ENCODE measurements at places on chromosomes 4 and X.

- no peak for DNase-seq
Measured at GRCh38 chr4:97411356-97411755, 731.9 kb downstream of the STPG2 start.

DNA sequence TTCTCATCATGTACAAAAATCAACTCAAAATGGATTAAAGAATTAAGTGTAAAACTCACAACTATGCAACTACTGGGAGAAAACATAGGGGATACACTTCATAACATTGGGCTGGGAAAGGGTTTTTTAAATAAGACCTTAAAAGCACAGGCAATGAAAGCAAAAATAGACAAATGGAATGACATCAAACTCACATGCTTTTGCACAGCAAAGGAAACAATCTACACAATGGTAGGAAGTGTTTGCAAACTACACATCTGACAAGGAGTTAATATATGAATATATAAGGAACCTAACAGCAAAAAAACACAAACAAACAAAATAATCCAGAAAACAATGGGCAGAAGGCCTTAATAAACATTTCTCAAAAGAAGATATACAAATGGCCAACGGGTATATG, 57.9 kb downstream of the FREM3 start:
- DNase-seq: no peak

DNA sequence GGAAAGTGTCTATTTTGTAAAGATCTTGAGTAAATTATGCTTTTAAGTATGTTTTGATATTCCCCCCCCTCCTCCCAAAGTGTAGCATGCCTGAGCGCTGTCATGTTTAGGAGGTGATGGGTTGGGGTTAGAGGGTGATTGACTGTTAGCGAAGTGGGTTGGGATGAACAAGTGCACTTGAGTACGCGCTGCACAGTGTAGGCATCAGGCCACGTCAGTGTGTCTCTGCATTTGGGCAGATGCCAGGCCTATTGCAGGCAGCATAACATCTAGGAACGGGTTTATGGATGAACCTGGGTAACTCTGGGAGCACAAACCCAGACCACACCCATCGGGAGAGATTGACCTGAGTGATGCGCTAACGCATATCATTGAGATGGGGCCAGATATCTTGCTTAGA, 111.2 kb downstream of the TBL1X start:
- no peak for DNase-seq

DNA sequence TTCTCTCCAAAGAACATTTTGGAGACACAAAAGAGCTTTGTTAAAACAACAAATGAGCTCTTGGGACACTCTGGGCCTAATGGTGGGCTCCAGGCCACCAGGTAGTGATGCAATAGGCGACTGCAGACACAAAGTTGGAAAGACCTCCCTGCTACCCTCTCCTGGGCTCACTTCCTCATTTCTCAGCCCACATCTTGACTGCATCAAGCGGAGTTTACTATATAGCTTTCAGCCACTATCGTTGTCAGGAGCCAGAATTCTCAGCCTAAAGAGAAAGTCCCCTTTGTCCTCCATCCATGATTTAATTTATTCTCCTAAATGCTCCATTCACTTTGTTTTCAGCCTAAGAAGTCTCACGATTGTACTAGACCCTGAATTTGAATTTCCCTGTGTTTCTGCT, 114.9 kb downstream of the EFHC2 start:
- no peak for DNase-seq

DNA sequence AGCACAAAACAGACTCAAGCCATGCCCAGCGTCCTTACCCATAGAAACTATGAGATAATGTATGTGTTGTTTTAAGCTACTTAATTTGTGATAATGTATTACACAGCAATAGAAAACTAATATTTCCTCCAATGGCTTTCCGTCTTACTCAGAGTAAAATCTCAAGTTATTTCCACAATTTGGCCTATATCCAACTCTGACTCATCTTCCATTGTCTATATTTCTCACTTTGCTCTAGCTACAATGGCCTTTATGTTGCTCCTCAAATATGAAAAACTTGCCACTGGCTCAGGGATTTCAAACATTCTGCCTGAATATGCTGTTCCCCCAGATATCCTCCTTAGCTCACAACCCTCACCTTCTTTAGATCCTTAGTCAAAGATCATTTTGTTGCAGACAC, 31.6 kb downstream of the IQCM start:
- no peak for DNase-seq

DNA sequence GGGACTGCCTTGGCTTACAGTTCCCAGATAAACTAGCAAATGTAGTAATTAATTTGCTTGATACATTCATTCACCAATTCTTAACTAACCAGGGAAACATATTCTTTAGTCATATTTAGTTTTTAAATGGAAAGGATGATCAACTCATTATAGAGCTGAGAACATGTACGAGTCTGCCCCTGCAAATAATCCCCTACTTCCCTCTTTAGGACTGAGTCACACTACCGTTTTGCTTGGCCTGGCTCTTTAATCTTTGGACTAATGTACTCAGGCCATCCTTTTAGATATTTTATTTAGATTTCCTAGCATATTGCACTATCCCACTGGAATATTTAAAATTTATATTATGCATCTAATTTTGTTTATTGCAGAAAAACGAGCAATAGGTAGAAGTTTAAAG, 105.5 kb upstream of the LCORL start:
- no peak for DNase-seq

GRCh38 chr4:25723409-25723808, 67.8 kb downstream of the SLC34A2 start:
- no peak for DNase-seq

DNA sequence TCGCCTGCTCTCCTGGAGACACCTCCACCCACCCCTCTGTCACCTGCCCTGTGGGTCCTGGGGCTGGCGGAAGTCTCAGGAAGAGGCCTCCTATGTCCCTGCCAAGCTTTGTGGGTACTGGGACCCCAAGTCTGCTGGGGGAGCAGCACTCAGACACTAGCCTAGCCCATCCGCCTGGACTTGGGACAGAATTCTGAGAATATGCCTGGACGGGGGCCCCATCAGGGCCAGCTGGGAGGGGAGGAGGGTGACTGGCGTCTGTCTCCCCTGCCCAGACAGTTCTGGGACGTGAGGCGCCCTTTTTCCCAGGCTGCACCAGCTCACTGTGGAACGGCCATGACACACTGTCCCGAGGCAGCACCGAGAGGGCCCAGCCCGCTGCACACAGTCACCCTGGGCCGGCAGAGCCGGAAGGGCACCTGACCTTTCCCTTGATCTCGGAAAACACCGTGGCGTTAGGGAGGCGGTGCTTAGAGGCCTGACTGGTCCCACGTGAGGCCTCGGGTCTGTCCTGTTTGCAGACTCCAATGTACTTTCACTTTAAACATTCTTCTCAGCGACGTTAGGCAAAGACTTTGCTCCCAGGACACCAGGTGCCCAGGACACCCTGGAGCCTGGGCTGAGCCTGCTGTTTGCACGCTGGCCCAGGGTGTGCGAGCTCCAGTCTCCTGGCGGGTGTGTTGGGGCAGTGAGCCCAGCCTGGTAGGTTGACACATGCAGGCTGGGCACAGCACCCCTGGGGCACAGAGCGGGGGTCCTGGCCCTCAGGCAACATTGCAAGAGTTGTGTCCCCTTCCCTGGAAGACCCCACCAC, 700 bp downstream of the SLC26A1 start:
- no peak for DNase-seq

DNA sequence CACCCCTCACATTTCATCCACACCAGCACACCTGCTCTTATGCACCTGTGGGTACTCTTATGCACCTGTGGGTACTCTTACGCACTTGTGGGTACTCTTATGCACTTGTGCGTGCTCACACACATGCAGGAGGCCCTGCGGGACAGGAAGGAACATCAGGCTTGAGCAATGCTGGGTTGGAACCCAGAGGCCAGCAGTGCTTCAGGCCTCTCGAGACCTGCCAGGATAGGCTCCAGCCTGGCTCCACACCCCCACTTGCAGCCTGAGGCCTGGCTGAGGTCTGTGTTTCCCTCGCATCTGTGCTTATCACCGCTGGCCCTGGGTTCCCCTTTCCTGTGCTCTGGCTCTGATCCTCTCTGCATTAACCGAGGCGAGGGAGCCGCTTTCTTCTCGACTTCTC, 34.7 kb downstream of the SORCS2 start:
- DNase-seq: no peak

- DNase-seq: peak; percentile 82
Measured at GRCh38 chr4:48698029-48698971, 81.8 kb downstream of the FRYL start.
